Breast epithelium (tissue), 4 donors: ENCODE measurements at places on chromosomes 2 and 18.

- no peak for DNase-seq
Observed at GRCh38 chr2:9234680-9235146, 28.1 kb downstream of the ASAP2 start.

- no peak for DNase-seq
Observed at GRCh38 chr2:86032861-86033595, 72.7 kb downstream of the POLR1A start.

- DNase-seq: no peak
Observed at GRCh38 chr2:200104015-200104414, 148.6 kb downstream of the MAIP1 start.

DNA sequence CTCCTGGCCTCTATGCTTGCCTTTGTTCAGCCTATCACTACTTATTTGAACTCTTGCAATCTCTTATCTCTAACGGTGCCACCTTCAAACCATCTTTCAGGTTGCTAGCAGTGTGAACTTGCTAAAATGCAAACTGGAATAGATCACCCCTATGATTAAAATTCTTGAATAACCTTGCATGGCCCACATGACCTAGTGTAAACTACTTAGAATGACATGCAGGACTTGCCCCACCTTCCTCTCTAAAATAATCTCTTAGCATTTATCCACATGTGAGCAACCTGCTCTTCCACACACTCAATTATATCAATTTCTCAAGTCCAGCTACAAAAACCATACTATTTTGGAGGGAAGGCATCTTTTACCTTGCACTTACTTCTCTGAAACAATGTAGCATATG is 137.6 kb downstream of the ETAA1 start:
- no peak for DNase-seq

GRCh38 chr2:113157118-113157896 is 16.5 kb upstream of the PSD4 start:
- DNase-seq: peak; percentile 81

DNA sequence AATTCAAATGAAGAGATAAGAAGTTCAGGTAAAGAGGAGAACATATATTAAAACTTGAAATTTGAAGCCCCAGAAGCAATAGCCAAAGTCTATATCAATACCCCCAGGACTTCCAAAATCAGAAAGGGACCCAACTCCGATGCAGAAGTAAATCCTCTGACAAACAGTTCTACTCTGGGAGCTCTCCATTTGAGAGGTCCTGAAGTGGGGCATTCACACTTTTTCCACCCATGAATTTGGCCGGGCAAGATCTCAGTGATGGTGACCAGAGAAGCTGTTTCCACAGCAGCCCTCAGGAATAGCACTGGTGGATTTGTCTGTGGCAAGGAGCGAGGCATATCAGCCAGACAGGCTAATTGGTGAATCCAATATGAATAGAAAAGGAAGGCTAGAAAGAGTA is 313.6 kb upstream of the MC4R start:
- no peak for DNase-seq

DNA sequence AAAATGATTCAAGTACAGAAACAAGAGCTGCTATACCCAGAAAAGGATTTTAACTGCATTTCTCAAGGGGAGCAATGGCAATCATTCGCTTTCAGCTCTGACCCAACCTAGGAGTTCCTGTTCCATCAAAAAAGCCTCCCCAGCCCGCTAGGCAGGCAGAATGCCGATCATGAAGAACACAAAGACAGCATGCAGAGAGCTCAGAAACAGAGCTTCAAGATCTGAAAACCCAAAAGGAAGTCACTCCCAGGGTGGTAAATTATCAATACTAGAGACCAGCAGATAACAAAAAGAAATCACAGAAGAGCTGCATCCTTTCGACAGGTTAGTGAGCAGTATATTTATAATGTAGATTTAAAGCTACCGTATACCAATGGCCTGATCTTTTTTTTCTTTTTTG is 84.8 kb upstream of the CRIM1 start:
- DNase-seq: no peak

- DNase-seq: no peak
Observed at GRCh38 chr2:142777742-142778141, 99.7 kb upstream of the KYNU start.

DNA sequence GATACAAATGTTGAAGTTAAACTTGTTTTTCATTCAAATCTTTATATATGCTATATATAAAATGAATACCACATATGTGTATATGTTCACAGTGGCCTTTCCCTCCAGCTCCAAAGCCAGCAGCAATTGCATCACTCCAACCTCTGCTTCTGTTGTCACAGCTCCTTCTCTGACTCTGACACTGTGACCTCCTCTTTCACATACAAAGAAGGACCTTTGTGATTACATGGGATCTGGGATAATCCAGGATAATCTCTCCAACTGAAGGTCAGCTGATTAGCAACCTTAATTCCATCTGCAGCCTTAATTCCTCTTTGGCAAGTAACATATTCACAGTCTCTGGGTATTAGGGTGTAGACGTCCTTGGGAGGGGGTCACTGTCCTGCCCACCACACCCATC is 8.4 kb downstream of the FLACC1 start:
- DNase-seq: no peak

GRCh38 chr2:75324141-75324540 is 124.8 kb upstream of the TACR1 start:
- DNase-seq: no peak

GRCh38 chr2:105787376-105788318 is 42.9 kb downstream of the NCK2 start:
- DNase-seq: no peak

GRCh38 chr2:64489081-64489751 is 34.9 kb upstream of the AFTPH start:
- DNase-seq: no peak

- no peak for DNase-seq
Observed at GRCh38 chr18:37654034-37654433, 88.4 kb upstream of the CELF4 start.

DNA sequence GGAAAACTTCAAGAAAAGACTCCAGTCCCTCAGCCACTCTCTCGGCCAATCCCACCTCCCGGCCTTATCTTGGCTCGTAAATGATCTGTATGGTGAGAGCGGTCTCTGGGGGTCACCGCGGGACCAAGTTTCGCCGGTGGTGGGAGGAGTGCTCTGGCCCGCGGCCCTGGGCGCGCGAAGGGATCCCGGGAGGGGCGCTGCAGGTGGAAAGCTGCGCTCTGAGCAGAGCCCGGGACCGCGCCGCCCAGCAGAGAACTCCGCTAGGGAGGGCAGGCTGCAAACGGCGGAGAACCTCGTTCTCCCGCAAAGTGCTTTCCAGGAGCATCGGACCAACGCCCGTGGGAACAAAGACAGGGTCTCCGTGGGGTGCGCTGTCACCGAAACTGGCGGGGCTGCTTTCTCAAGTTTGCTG is 622 bp downstream of the LRP2 start:
- DNase-seq: no peak

DNA sequence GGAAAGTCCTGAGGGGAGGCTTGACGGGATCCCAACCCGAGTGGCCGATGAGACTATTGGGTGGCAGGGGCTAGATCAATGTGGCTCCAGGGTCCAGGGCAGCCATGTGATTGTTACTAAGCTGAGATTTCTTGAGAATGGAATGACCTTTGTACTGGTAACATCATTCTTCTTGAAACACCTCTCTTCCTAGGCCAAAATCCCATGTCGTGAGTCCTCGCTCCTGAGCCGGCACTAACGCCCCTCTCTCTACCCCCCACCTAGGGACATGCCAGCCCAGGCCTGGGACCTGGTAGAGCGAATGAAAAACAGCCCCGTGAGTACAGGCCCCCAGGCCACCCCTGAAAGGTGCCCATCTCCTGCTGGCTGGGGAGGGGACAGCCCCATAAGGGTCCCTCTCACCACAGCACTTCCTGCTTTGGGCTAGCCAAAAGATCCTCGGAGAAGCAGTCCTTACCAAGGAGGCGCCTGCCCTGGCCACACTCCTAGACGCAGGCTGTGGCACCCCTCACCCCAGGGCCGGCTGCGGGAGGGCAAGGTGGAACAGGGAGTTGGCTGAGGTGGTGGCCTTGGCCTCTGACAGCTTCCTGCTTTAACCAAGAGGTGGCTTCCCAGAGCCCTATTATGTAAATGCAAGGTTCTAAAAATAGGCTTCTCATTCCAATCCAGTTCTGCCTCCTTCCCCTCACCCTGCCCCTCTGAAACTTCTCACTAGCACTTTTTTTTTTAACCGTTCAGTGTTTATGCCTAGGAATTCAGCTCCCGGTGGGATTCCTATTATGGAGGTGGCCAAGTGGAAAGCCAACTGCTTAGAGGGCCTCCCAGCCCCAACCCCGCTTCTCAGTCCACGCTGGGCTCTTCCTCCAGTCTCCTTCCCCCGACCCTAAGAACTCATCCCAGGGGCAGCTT is 126.6 kb upstream of the PPP1CB start:
- DNase-seq: peak; percentile 62

DNA sequence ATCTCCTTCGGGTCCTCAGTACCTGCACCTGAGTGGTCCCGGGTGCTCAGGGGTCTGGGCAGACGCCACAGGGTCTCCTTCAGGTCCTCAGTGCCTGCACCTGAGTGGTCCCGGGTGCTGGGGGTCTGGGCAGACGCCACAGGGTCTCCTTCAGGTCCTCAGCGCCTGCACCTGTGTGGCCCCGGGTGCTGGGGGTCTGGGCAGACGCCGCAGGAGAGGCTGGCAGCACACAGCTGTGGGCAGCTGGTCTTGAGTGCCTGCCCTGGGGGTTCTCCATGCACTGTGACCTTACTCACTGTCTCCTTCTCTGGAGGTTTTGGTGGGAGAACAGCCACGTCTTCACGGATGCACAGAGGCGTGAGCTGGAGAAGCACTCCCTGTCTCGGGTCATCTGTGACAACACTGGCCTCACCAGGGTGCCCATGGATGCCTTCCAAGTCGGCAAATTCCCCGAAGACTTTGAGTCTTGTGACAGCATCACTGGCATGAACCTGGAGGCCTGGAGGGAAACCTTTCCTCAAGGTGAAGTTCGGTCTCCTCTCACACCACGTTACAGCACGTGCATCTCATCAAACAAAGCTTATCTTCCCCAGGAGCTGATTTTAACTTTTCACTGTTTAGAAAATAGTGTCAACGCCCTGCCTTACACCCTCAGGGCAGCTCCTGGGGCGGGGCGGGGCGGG is 82.6 kb downstream of the TPO start:
- DNase-seq: no peak

- DNase-seq: no peak
Observed at GRCh38 chr2:197266477-197266876, 44.1 kb downstream of the ANKRD44 start.

DNA sequence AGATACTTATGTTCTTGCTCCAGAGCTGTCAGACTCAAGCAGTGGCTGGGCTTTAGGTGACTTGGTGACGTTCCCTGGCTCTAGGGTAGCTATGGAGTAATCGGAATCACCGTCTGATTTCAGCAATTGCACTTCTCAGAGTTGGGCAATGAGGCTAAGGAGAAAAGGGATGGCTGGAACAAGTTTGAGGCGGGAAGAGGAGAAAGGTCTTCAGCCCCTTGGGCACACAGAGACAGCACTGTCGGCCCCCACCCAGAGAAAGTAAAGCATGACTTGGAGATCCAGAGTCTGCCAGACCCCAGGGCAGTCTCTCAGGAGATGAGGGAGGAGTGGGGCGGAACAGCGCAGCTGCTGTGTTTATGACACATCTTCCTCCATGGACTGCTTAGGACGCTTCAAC is 114.5 kb downstream of the KLHL29 start:
- DNase-seq: no peak

DNA sequence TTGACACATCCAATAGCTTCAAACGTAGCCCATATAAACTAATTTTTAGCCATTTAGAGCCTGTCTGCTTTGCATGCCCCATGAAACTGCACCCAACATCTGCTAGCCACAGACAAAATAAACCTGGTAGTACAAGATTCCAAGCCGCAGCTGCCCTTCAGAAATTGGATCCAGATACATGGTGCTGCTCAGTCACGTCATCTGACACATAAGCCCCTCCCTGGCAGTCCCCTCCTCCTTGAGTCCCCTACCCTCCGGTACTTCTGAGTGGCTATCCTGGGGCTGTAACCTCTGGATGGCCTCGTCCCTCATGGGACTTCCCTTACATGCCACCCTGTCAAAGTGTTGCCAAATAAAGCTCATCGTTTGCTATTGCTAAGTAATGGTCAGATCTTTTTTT is 33.8 kb downstream of the PROC start:
- no peak for DNase-seq

DNA sequence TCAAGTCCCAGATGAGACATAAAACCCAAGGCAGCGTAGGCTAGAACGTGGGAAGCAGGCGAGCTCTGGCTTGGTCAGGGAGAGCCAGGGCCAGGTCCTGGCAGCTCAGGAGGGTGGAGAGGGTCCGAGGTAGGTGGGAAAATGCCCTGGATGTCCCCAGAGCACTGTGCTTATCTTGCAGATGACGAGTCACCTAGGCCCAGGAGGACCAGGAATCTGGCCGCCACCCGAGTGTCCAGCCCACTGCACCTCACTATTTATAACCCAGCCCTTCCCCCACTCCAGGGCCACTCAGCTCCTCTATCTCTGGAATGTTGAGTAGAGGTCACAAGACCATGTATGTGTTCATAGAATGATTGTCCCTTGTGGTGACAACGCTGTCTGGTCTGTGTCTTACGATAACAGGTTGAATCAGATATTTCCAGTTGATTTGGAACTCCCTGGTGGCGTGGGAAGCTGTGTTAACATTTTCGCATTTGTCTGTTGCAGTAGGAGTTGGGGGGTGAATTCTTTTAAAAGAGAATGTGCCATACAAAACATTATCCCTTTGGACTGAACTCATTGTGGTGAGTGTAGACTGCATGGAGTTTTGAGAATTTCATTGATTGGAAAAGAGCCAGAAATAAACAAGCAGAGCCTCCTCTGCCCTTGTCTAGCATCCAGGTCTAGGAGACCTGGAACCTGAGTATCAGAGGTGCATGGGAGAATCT is 47.5 kb downstream of the EMILIN2 start:
- no peak for DNase-seq

DNA sequence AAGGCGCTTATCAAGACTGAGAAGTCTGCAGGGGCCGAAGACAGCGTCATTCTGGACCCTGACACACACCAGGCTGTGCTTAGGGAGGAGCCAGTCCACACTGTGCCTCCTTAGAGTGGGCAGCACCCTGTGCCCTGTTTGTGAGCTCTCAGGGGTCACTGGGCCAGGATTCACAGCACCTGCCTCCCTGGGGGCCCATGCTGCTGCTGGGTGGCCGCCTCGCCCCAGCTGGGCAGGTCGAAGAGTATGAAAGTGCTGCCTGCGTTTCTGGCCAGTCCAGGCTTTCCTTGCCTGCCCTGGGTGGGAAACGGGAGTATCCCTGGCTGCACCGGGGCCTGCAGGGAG is 15.4 kb upstream of the GPR55 start:
- DNase-seq: no peak

- no peak for DNase-seq
Observed at GRCh38 chr2:236603361-236604015, 33.9 kb downstream of the ACKR3 start.
